ENCODE measurements at places on chromosomes 2 and 18.

DNA sequence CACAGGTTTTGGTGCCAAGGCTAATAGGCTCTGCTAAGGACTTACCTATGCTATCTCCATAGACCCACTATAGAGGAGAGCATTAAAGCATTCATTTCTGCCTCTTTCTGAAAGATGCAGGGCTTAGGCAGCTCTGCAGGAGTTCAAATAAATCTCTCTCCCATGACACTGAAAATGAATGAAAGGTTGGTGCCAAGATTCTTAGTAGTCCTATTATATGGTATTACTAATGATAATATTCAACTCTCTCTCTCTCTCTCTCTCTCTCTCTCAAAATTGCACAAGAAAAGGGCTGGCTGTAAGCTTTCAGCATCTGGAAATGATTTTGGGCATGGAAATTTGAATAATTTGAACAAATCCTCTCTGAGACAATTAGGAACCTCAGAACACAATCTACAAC is 433.7 kb downstream of the MBD2 start:
- DNase-seq, result no peak

DNA sequence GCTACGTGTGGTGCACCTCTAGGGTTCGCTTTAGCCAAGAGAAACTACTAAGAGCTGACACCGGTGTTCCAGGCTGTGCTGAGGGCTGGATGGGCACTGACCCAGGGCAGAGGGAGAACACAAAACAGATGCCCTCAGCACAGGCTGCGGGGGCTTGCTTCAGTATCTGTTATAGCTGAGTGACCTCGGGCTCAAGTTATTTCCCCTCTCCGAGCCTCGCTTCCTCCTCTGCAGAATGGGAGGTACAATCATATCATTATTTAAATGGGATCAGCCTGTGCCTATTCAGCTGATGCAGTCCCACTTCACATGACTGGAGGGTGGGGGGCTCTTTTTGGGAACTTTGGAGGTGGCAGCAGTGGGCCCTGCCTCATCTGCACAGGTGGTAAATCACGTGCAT is 156.1 kb upstream of the APCDD1 start:
- no peak for DNase-seq

- no peak for DNase-seq
Measured at GRCh38 chr2:67596871-67597270, 199.7 kb downstream of the ETAA1 start.

GRCh38 chr2:120831891-120832290 is 96.2 kb downstream of the GLI2 start:
- no peak for DNase-seq

GRCh38 chr2:181077128-181077709 is 96.8 kb downstream of the UBE2E3 start:
- DNase-seq, result no peak

- DNase-seq, result no peak
Measured at GRCh38 chr2:216478151-216478550, 20.5 kb upstream of the RPL37A start.

GRCh38 chr2:67295406-67295805 is 101.7 kb upstream of the ETAA1 start:
- no peak for DNase-seq

DNA sequence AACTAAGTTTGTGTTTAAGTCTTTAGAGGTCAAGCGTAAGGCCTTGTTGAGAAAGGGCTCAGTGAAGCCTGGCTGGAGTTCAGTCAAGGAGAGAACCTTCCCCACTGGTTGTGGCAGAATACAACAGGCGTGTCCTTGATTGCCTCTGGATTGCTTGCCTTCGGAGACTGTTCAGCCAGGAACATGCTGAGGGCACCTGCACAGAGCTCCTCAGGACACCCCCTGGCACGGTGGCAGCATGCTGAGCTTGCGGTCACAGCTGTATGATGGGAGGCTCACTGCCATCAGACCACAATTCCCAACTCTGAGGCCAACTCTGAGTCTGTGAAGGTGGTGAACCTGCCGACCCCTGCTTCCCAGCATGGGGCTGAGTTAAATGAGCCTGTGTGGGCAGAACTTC is 130.0 kb downstream of the LPIN1 start:
- DNase-seq, result no peak

- no peak for DNase-seq
Measured at GRCh38 chr2:232321817-232322559, 56.6 kb upstream of the ALPP start.

DNA sequence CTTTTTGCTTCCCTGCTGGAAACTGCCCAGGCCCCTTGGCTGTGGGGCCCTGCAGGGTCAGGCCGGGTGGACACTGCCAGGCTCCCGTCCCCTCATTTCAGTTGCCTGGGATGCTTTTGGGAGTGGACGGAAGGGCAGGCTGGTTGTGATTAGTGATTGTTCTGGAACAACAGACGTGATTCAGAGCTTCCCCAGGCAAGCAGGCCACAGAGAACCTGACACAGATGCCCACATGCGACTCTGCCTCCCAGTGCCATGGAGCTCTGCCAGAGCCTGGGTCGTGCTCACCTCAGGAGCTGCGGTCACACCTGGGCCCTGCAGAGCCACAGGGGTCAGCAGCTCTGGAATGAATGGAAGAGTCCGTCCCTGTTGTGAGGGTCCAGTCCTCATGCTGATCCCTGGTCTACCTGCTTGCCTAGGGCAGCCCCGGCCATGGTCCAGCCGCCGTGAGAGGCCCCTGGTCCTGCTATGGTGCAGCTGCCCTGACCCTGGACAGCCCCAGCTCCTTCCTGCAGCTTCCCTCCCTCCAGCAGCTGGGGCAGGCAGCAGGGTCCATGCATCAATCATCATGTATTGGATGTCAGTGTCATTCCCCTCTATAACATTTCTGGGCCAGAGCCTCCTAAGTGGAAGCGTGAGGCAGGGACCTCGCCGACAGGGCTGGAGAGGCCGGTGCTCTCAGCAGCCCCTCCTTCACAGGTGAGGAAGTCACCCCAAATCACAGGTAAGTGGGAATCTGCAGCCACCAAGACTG is 518.6 kb upstream of the MYT1L start:
- no peak for DNase-seq

GRCh38 chr18:33875029-33875565 is 297.1 kb downstream of the ASXL3 start:
- DNase-seq, result no peak

All from C1 segment of cervical spinal cord (tissue), 14 donors.